ENCODE measurements at places on chromosomes 4 and X.
A peak's percentile ranks its signal among the peaks of the same experiment; 100 is the strongest.

- DNase-seq = no peak
Observed at GRCh38 chrX:41164449-41164848, 79.2 kb downstream of the USP9X start.

- no peak for DNase-seq
Observed at GRCh38 chrX:120499301-120500072, 30.4 kb upstream of the LAMP2 start.

DNA sequence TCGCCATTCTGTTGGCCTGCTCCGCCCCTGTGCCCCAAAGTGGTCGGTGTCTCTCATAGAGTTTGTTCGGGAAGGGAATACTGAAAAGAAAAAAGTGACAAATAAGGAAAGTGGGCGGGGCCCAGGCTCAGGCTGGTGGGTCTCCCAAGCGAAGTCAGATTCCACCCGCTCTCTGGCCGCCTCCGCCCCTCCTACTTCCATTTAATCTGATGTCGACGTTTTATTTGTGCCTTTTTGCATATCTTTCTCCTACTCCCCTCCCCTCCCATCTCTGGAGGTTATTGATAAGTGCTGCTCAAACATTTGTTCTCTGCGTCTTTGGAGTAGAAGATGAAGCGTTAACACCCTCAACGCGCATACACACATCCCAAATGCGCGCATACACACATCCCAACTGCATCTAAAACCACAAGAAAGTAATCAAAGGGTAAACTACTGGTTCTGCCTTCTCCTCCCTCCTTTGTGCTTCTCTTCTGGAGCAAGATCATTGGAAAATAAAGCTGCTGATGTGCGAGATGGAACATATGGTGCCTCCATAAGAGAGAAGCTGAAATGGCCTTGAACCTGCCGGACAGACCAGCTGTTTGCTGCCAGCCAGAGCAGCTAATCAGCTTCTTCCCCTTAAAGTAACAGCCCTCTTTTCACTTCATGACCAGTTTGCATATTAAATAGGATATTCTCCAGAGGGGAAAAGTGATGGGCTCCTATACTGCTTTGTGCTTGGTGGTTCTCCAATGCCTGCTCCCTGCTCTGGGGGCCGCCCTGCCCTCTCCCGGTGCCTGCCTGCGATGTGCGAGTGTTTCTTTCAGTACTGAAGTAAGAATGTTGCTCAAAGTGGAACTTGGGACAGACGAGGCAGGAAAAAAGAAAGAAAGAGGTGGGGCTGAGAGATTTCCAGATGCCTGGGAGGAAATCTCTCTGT lies 3.1 kb downstream of the MAMLD1 start:
- no peak for DNase-seq

DNA sequence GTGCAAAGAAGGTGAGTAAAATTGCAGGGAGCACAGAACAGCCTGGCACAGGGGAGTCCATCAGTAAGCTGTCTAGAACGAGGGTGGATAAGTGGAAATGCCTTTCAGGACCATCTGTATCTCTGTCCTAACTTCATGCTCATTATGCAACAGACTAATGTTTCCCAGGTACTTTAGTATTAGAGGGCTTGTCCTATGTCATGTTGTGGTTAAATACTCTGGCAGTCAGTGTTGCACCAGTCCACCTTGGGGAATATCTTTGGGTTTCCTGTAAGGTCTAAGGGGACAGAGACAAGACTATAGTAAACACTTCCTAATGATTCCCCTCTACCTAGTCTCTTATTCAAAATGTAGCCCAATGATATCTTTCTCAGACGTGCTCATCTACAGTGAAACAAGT lies 21.3 kb downstream of the NOCT start:
- DNase-seq = no peak

DNA sequence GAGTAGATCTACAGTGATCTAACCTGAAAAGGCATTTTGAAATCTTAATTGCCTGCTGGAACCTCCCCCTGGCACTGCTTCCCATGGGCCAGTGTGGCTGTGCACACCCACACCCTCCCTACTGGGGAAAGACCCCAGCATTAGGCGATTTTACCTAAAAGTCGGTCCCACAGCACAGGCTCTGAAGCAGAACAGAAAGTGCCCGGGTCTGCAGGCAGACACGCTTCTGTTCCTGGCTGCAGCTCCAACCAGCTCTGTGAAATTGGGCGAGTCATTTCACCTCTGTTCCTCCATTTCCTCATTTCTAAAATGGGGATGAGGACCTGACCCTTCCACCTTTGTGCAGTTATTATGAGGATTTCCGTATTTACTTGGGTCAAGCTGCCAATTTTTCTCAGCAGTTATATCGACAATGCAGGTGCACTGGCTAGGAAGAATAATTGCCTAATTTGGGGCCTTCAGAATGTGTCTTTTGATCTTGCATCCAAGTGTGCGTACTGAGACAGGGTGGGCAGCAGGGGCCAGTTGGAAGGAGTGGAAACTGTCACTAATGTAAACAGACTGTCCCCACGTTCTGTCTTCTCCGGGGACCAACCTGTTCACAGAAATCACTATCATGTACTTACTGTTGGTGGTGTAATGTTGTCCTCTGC lies 7.1 kb downstream of the KLF3 start:
- no peak for DNase-seq

- DNase-seq = no peak
Observed at GRCh38 chr4:138761638-138762220, 253.9 kb upstream of the NOCT start.

GRCh38 chrX:23907111-23907497 lies 634 bp downstream of the APOO start:
- no peak for DNase-seq

- DNase-seq = peak; percentile 5
Observed at GRCh38 chr4:15457406-15458201, 12.1 kb upstream of the CC2D2A start.

- DNase-seq = no peak
Observed at GRCh38 chr4:3766036-3766784, at the start of gene ADRA2C. Gene ADRA2C, plus strand, starts transcription at chr4:3766385. Its CDS starts 222 bp downstream, at chr4:3766607.

- no peak for DNase-seq
Observed at GRCh38 chr4:34176609-34177008, 2067.7 kb downstream of the ARAP2 start.

GRCh38 chr4:185772391-185773093 lies 39.5 kb downstream of the SORBS2 start:
- DNase-seq = no peak

DNA sequence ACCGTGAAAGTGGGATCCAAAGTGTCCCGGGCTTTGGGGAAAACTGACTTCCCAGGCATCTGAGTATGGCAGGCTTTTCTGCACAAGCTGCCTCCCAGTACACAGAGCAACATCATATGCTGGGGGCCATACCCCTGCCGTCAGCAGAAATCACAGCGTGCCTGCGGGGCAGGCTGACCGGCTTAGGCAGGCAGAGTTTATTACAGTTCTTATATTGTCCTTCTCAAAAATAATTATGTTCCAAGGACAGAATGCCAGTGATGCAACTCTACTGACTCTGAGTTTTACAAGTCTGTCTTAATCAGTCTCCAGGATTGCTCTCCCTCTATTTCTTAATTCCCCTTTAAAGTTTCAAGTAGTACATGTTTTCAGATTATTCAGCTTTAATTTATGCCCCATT lies 37.0 kb downstream of the IL21 start:
- DNase-seq = no peak

GRCh38 chr4:26806331-26806730 lies 54.3 kb upstream of the STIM2 start:
- DNase-seq = no peak

DNA sequence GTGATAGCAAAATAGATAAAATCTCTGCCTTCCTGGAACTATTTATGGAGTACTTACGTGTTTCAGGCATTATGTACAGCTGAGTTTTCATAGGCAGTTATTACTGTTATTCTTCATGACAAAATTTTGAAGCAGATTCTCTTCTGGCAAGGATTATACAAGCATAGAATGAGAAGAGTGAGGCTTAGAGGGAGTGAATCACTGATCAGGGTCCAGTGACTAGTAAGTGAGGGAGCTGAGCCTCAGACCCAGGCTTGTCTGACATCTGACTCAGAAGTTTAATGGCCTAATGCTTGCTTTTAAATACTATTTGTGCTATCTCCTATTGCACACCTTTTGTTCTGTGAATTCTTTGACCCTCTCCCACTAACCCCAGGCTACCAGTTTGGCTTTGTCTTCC lies 110.6 kb downstream of the DTHD1 start:
- no peak for DNase-seq

GRCh38 chr4:52709155-52709554 lies 42.1 kb downstream of the ERVMER34-1 start:
- DNase-seq = no peak

All from NCI-H526 treated with DMSO at 0.1 percent for 48 hours (cell line).